ENCODE measurements at places on chromosomes 12 and 14. TPM values are rescaled to one million over a fixed set of nuclear protein-coding genes. Genes with fewer than 3 reads are reported as not detected.

DNA sequence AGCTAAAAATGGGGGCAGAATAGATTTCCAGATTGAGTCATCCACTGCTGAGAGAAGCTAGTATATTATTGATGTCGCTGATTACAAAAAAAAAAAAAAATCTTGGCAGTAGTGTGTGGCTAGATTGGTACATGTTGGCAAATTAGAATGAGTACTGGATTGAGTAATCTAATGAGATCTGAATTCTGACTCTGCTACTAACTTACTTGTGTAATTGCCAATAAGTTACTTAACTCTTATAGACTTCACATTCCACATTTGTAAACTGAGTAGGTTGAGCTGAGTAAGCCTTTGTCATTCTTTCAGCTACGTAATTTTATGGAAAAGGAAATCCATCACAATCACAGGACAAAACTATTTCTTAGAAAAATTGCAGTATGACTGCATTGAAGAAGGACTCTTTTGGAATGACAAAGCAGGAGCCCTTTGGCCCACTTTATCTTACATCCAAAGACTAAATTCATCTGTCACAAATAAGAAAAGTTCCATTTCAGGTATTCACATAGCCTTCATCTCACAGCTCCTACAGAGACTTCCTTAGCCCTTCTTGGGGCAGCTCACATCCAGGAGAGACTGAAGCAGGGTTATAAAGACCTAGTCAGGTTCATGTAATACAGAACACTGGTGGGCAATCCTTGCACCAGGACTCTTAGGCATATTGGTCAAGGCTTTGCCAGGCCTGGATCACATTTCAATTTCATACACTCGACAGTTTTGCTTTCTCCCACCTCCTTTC is 197.3 kb upstream of the CPNE8 start:
- no peaks in the 10 kb centered on the region for H3K4me1 ChIP-seq
- no peak overlapping the region for H3K27ac ChIP-seq
- H3K27me3 ChIP-seq: no peaks in the 10 kb centered on the region
- H3K36me3 ChIP-seq: no peaks in the 10 kb centered on the region

Gene TAS2R50
- total RNA-seq: 1.6 TPM

- no peaks in the 10 kb centered on the region for H3K36me3 ChIP-seq
- H3K4me1 ChIP-seq: peaks cover 7% of the 10 kb centered on the region
- no peak for DNase-seq
- no peaks in the 10 kb centered on the region for H3K27me3 ChIP-seq
- no peak overlapping the region for H3K27ac ChIP-seq
- no peak overlapping the region for H3K4me3 ChIP-seq
Measured at GRCh38 chr12:15540005-15540404, 217.7 kb downstream of the PTPRO start.

Gene TMEM253
- not detected for total RNA-seq

- peaks cover 7% of the 10 kb centered on the region for H3K4me1 ChIP-seq
- H3K36me3 ChIP-seq: no peaks in the 10 kb centered on the region
- H3K27ac ChIP-seq: no peak overlapping the region
- no peak overlapping the region for H3K4me3 ChIP-seq
Measured at GRCh38 chr12:124650912-124651311, 83.5 kb upstream of the NCOR2 start.

Gene RBP5
- total RNA-seq: not detected

DNA sequence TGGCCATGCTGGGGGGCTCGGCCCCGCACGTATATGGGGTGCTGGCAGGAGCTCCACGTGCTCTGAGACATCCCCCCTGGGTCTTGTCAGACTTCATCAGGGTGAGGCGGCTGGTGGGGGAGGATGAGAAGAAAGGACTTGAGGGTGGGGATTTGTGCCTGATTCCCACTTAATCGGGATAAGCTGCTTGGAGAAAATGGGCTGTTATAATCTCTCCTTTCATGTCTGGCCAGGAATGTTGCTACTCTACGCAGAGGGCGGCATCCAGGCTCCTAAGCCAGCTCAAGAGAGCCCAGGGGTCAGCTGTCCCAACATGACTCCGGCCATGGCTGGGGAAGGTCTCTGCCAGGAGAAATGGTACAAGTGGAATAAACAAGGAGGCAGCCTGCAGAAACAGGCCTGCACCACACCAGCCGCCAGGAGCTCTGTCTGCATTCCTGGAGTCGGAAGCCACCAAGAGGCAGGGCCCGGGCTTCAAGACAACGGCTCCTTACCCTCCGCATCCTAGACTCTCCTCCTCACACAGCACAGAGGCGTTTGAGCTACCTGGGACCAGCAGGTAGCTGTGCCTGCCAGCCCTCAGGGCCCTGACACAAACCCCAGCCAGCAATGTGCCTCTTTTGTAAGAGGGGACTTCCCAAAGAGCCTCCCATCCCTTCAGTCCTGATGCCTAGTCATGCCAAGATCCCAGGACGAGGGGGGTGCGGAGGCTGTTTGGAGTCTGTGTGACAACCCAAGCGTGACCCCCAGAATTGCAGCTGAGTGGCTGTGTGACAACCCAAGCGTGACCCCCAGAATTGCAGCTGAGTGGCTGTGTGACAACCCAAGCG is 195.8 kb upstream of the DIO3 start:
- no peaks in the 10 kb centered on the region for H3K27me3 ChIP-seq
- no peak overlapping the region for H3K27ac ChIP-seq
- H3K4me3 ChIP-seq: no peak overlapping the region
- DNase-seq: no peak
- H3K4me1 ChIP-seq: no peaks in the 10 kb centered on the region

- H3K36me3 ChIP-seq: no peaks in the 10 kb centered on the region
- H3K27ac ChIP-seq: no peak overlapping the region
- H3K4me1 ChIP-seq: no peaks in the 10 kb centered on the region
- H3K27me3 ChIP-seq: peaks cover 2% of the 10 kb centered on the region
- DNase-seq: no peak
Measured at GRCh38 chr12:94856324-94856723, 147.2 kb downstream of the NDUFA12 start.

Gene PIWIL1
- total RNA-seq: not detected
